ENCODE measurements at places on chromosomes 7 and 10.

GRCh38 chr7:1313613-1314012, 80.9 kb downstream of the UNCX start:
- no peak for DNase-seq

DNA sequence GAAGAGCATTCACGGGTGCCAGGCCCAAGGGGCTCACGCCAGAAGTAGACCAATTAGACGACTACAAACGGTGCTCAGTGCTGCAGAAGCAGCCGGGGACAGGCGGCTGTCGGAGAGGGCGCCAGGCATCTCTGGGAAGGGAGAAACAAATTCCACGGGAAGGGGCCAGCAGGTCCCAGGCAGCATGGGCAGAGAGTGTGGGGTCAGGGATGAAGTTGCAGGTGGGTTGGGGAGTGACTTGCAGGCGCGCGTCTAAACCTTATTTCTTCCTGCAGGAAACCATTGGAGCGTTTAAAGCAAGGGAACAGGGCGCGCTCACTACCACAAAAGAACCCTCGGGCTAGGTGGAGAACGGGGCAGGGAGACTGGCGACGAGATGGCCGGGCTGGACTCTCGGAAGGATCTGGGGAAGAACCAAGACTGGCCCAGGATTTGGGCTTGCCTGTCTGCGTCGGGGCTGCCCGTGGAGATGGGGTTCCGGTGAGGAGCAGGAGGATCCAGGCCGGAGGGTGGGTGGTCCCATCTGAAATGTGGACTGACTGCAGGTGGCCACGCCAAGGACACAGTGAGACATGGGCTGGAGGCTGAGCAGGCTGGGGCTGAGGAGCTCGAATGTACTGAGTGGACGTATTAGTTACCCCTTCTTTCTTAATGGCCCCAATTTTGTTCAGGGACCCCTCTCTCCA, 116.3 kb upstream of the DIP2C start:
- DNase-seq = peak; percentile 69

DNA sequence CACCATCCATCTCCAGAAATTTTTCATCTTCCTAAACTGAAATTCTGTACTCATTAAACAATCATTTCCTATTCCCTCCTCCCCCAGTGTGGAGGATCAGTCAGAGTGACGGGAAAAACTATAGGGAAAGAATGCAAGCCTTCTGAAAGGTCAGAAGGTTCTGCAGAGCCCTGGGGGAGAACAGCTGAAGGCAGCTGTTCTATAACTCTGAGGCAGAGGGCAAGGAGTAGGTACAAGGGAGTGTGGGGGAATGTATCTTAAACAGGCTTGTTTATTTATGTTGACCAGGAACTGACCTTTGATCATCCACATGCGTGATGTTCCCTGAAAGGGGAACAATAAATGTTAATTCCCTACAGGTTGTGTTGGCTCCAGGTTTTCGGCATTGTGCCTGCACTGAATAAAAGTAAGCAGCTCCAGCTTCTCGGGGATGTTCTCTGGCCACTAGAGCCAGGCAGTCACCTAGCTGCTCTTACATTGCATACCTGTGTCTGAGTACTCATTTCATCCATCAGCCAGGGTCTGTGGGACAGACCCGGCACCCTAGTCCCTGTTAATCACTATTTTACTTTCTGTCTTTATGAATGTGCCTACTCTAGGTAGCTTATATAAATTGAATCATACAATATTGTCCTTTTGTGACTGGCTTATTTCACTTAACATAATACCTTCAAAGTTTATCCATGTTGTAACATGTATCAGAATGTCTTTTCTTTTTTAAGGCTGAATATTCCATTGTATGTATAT, 5.8 kb downstream of the IFIT1 start:
- DNase-seq = no peak

DNA sequence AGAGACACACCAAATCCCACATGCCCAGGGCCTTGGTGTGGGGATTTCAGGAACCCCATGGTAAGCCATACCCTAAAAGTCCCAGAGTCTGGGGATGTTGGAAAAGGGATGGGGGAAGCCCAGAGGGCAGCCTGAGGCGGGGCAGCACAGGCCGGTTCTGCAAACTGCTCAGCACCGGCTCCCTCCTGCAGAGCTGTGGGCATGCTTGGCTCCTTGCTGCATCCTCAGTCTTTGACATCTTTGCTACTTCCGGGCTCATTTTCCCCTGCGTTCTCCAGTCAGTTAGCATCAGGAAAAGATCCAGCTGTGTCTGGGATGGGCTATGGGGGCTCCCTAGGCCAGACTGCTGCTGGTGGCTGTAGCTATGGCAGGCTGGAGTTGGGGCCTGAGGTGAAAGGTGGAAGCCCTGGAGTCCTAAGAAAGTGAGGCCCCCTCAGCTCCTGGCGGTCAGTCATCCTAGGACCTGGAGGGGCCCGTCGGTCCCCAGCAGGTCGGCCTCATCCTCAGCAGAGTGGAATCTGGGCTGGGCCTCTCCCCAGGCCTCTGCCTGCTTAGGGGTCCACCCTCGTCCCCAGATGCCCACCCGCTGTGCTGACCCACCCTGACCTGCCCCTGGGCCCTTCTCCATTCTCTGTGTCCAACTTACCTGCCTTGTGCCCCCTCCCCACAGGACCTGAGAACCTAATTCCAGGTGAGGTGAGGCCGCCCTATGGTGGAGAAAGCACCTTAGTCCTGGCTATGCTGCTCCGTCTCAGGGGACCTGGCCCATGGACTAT, 9.3 kb downstream of the TBATA start:
- DNase-seq = peak; percentile 71

- DNase-seq = no peak
Measured at GRCh38 chr10:132645247-132645530, 107.6 kb downstream of the INPP5A start.

DNA sequence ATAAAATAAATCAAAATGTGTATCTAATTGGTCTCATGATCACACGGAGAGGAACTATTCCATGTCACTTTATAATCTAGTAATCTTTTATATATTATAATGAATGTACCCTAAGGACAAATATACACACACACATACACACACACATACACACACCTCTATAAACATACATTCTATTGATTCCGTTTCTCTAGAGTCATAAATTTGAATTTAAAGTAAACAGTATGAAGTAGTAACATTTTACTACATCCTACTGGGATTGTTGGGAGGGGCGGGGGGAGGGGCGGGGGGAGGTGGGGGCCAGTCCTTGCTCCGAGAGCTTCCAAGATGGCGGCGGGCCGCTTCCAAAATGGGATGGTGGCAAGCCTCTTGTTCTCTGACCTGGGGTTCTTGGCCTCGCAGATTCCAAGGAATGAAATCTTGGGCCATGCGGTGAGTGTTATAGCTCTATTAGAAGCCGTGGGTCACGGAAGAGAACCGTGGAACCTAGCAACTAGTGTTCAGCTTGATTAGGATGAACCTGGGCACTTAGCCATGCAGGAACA, 143.2 kb downstream of the REEP3 start:
- DNase-seq = no peak

DNA sequence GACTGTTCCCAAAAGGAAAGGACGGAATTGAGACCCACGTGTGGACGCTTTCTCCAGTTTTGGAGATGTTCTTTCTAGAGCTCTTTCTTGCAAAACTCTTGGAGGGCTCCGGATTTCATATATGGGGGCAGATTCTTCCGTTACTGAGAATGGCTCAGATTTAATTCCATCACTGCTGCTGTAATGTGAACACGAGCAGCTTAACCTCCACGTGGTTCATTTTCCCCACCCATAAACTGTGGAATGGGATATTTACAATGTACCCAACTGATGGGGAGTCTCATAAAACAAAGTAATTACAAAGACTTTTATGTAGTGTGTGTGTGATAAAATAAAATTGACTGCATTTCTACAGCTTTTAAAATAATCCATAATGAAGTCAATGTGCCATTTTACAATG, 15.1 kb upstream of the MSRB2 start:
- DNase-seq = no peak

DNA sequence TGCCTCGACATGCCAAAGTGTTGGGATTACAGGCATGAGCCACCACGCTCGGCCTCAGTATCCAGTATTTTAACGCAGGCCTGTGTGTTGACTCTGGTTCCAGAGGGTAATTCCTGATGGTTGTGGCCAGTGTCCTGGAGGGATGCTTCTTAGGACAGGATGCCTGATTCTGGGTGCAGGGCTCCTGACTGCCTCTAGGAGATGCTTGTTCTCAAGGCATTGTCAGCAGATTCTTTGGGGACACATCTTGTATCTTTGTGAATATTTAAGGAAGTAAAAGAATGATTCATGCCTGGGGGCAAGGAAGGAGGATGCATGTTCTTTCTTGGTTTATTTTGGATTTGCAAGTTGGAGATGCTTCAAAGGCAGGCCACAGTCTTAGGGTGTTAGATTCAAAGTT, 2.2 kb downstream of the ZDHHC4 start:
- DNase-seq = no peak

GRCh38 chr7:1675036-1675671, 5.1 kb downstream of the ELFN1 start:
- peak; percentile 57 for DNase-seq

DNA sequence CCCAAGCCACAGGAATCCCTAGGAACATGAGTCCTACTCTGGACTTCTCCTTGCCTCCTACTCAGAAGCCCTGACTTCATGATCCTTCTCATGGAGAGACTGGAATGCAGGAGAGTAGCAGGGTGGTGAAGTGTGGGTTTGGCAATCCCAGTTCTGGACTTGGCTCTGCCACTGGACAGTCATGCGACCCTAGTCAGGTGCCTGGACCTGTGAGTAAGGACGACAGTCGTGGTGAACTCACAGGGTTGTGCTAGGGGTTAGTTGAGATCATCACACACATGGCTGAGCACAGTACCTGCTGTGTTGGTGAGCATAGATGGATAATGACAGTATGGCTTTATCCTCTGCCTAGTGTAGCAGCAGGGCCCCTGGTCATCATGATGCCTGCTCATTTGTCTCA, 117.9 kb downstream of the LRRC18 start:
- peak; percentile 50 for DNase-seq

- no peak for DNase-seq
Measured at GRCh38 chr7:48094861-48095293, 5.8 kb downstream of the UPP1 start.

- DNase-seq = no peak
Measured at GRCh38 chr7:100673942-100674410, 436 bp downstream of the GNB2 start.

DNA sequence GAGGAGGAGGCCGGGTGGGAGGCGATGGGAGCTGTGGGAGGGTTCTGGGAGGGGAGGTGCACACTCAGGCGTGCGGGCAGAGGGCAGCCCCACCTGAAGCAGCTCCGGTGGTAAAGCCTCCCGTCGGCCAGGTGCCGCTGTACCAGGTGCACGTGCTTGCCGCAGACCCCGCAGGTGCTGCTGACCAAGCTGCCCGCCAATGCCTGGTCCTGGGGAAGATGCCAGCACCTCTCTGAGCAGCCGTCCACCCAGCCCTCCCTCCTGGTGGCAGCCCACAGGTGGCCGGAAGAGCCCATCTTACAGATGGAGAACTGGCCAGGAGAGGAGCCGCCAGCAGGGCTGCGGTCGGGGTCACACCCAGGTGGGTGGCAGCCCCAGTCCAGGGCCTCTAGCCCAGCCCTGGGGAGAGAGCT, 12.6 kb downstream of the MICALL2 start:
- DNase-seq = no peak

- no peak for DNase-seq
Measured at GRCh38 chr10:49143249-49143648, 9.4 kb upstream of the FAM170B start.

Measured in coronary artery (tissue), 2 donors.